Gastrocnemius medialis (tissue), 4 donors: ENCODE measurements at places on chromosomes 3 and 15. TPM values are rescaled to one million over a fixed set of nuclear protein-coding genes. Genes with fewer than 3 reads are reported as not detected.
A peak's percentile ranks its signal among the peaks of the same experiment; 100 is the strongest.

- no peak for DNase-seq
These were observed 19.3 kb upstream of the ETV5 start for GRCh38 chr3:186128158-186128557.

- peak; percentile 95 for DNase-seq
These were observed 10.0 kb downstream of the BHLHE40 start for GRCh38 chr3:4988983-4989834.

OR5K2 gene
- total RNA-seq: not detected

GRCh38 chr15:28914483-28915023, 28.8 kb downstream of the APBA2 start:
- no peak for DNase-seq

DNA sequence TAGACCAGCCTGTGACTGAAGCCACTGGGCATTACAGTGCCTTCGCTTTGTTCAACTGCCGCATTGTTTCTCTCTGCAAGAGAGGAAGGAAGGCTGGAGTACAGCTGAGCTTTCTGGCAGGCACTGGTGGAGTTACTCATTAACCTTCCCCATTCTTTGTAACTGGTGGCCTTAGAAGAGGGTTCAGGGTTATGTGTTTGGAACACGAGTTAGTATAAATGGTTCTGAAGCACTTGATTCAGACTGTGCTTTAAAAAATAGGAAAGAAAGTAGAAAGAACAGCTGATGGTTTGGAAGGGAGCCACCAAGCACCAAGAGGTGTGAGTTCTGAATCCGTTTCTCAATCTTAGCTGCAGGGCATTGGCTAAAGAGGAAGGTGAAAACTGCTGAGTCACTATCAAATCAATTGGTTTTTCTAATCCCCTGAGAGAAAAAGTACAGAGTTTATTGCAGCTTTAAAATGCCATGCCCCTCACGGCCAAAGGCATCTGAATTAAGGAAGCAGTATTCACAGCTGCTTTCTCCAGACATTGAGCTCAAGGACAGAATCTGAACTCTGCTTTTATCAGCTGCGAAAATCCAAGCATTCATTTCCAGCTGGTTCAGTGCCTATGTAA, 3.6 kb downstream of the HGD start:
- no peak for DNase-seq

ISG20 gene
- total RNA-seq: 9.2 TPM

MORC1 gene
- total RNA-seq: not detected
